ENCODE measurements at places on chromosomes 12 and 14.
A peak's percentile ranks its signal among the peaks of the same experiment; 100 is the strongest.

GRCh38 chr12:16036073-16036472 is 124.9 kb downstream of the DERA start:
- no peak for DNase-seq

GRCh38 chr12:109875572-109876131 is 4.7 kb downstream of the GLTP start:
- DNase-seq, result no peak

DNA sequence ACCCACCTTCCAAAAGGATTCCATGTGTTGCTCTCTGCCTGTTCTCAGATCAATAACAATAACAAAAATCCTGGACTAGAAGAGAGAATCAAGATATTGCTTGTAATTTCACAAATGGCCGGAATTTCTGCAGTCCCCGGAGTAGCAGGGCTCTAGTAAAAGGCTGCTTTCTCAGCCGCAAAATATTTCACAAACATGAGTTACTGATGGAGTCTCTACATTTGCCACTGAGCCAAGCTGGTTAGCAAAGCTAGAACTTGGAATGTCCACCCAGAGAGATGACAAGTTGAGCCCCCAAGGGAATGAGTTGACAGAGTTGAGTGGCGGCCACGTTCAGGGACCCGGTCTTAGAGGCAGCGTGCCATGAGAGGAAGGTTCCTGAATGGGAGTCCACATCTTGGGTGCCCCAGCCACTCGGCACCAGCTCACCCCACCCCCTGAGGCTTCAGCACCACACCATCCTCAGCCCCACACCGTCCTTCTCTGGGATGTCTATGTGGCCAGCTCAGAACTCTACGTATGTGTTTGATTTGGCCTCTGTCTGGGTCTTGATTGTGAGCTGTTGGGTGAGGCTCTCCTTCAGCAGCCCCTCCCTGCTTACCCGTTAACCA is 15.9 kb downstream of the FBLN5 start:
- no peak for DNase-seq

DNA sequence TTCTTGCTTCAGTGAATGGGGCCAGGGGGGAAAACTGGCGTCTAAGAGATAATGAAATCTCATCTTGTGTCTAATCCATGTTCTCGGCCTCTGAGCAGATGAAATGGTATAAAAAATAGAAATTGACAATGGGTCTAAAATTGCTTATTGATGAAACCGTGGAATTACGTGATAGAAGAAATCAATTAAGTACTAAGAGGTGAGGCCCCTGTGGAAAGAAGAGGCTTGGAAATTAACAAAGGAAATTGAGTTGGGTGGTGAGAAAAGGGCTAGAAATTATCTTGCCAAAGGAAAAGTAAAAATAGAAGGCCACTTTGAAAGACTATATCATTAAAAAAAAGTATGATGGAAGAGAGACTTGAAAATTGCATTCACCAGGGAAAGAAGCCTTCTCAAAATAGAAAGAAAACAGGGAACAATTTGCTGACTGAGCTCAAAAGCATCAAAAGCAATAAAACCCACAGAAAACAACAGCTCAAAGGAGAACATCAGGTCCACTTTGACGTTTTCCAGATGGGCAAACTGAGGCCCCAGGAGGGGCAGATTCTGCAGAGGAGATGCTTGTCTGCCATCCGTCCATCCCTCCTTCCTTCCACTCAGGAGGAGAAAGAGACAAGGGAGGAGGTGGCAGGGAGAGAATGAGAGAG is 226.1 kb upstream of the RTL1 start:
- DNase-seq, result no peak

GRCh38 chr14:65101631-65102440 is 481 bp downstream of the MAX start:
- peak; percentile 39 for DNase-seq

- DNase-seq, result peak; percentile 59
Measured at GRCh38 chr14:70640938-70641547, 673 bp upstream of the TTC9 start.

DNA sequence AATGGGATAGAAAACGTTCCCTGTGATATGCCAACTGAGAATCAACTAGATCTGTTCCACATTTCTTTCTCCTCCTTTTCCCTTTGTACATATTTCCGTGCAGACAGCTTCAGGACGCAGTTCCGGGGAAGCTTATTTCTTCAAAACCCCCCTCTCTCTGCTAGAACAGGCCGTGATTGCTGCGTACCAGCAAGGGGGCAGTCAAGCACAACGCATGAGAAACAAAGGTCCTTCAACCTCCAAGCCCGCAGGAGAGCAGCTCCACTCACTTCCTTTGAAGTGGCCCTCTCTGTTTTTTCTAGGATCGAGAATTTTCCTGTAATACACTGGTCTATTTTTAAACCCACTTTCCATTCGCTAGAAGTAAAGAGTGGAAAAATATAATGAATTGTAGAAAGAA is 80.8 kb downstream of the ZNF664 start:
- no peak for DNase-seq

DNA sequence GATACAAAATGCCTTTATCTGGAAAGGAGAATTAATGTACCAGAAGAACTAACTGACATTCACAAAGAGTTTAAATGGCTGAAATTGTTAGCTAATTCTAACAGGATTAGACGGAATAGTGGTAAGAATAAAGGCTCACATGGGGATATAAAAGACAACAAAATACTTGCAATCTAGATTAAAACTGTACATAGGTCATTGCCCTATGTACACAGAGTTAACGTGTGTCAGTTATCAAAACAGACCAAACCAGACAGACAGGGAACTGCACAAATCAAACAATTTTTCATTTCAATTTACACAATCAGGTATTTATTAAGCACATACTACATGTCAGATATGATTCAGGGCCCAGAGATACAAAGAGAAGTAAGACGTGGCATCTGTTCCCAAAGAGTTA is 12.6 kb downstream of the TMTC1 start:
- no peak for DNase-seq

Measured in CD4-positive, alpha-beta T cell treated with Interferon gamma for 1 hour (primary cell).